ENCODE measurements at places on chromosomes 3 and 15. TPM values are rescaled to one million over a fixed set of nuclear protein-coding genes. Genes with fewer than 3 reads are reported as not detected.
A peak's percentile ranks its signal among the peaks of the same experiment; 100 is the strongest.

Gene RETNLB
- not detected for total RNA-seq

DNA sequence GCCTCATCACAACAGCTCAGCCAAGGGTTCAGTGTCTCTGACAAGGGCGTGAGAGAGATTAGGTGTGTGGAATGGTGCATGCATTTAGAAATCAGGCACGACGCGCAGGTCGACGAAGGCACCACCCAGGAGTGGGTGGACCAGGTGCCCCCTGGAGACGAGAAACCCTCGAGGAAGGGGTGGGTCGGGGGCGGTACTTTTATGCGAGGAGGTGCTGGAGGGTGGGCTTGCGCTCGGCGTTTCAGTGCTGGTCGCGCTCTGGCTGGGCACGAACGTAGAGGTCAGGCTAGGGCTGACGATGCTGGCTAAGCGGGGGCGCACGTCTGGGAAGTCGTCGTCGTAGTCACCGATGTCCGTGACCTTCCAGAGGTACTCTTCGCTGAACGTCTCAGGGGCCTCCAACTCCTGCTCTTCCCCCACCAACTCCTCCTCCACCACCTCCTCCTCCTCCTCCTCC, 393 bp downstream of the ERICH6 start:
- H3K27me3 ChIP-seq, result no peaks in the 10 kb centered on the region
- peaks cover 8% of the 10 kb centered on the region for H3K36me3 ChIP-seq
- peak overlapping the region; percentile 85 for H3K4me3 ChIP-seq
- DNase-seq, result no peak

DNA sequence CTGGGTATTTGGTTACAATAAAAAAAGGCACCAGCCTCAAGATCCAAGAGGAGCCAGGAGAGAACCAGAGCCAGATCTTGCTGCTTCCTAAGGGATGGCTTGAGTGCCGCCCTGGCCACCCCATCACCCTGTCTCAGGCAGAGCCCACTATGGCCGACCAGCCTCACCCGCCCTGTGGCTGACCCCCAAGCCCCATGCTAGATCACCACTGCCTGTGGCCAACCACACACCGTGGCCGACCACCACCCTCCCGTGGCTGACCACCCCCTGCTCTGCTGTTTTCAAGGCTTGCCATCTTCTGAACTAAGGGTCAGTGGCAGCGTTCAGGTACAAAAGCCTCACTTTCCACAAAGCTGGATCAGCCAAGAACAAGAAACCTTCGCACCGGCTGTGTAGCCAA, 12.0 kb downstream of the CSPG5 start:
- H3K4me3 ChIP-seq, result no peak overlapping the region
- DNase-seq, result no peak
- H3K27ac ChIP-seq, result no peak overlapping the region

GRCh38 chr3:120275618-120276017, 9.4 kb downstream of the GPR156 start:
- no peak overlapping the region for H3K27ac ChIP-seq
- H3K27me3 ChIP-seq, result peaks cover 42% of the 10 kb centered on the region
- no peaks in the 10 kb centered on the region for H3K4me1 ChIP-seq
- no peak overlapping the region for H3K4me3 ChIP-seq

- no peak overlapping the region for H3K27ac ChIP-seq
- no peaks in the 10 kb centered on the region for H3K4me1 ChIP-seq
- H3K27me3 ChIP-seq, result peaks cover 7% of the 10 kb centered on the region
- no peak for DNase-seq
Measured at GRCh38 chr15:60118146-60118545, 114.0 kb downstream of the FOXB1 start.

DNA sequence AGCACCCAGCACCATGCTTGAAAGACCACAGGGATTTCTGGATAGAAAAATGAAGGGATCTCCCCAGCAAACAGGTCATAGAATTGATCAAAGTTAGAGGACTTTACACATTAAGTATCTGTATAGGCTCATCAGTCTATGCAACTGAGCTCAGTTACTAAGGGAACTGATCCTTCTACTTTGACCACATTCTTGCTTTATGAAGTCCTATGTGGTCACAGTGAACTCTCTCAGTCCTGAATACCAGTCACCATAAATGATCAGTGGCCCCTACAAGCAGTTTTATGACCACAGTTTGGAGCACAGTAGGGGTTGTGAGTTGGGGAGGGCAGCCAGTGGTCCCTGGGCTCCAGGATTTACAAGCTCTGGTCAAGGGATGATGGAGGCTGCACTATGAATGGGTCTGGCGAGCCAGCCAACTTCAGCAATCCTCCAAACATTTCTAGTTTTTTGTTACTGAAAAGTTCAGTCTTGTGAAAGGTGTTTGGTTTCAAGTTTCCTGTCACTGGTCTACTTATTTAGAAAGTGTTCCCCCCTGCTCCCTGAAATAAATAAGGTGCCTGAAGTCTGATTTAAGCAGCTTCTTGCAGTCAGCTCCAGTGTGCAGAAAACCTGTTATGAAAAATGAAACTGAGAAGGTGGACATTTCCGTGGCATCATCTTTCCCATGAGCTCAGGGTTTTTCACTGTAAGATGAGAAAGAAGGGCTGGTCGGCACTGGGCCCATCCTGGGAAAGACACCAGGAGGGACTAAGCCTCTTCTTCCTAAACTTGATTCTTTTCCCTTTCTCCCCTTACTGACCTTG, 75.5 kb downstream of the DAPK2 start:
- peaks cover 38% of the 10 kb centered on the region for H3K4me1 ChIP-seq
- no peaks in the 10 kb centered on the region for H3K27me3 ChIP-seq
- DNase-seq, result no peak
- H3K27ac ChIP-seq, result peak overlapping the region; percentile 86
- H3K36me3 ChIP-seq, result no peaks in the 10 kb centered on the region
- peak overlapping the region; percentile 67 for H3K4me3 ChIP-seq
